ENCODE measurements at places on chromosomes 11 and 22.

DNA sequence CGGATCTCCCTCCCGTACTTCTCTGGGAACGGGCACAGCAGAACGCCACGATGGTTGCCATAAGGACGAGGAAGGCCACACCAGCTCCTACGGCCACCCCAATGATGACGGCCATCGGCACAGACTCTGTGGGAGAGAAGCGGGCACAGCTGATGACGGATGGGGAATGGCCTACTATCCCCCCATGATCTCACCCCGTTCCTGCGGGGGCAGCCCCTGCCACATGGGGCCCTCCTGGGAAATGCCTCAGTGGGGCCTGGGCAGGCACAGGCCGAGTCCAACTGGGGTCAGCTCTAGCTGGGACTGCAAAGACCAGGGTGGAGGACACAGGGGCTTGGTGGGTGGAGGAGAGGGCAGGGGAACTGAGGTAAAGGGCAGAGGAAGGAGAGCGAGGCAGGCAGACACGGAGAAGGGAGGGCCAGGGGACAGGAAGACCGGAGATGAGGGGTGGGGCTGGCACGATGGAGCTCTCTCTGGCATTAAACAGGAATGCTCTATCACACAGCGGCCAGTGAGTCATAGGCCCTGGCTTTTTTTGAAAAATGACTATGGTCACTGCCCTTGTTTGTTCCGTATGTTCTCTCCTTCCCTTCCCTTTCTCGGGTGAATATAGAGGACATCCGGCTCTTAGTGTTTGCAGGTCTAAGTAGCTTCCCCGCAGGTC is 76.0 kb downstream of the ST3GAL4 start:
- DNase-seq: no peak

DNA sequence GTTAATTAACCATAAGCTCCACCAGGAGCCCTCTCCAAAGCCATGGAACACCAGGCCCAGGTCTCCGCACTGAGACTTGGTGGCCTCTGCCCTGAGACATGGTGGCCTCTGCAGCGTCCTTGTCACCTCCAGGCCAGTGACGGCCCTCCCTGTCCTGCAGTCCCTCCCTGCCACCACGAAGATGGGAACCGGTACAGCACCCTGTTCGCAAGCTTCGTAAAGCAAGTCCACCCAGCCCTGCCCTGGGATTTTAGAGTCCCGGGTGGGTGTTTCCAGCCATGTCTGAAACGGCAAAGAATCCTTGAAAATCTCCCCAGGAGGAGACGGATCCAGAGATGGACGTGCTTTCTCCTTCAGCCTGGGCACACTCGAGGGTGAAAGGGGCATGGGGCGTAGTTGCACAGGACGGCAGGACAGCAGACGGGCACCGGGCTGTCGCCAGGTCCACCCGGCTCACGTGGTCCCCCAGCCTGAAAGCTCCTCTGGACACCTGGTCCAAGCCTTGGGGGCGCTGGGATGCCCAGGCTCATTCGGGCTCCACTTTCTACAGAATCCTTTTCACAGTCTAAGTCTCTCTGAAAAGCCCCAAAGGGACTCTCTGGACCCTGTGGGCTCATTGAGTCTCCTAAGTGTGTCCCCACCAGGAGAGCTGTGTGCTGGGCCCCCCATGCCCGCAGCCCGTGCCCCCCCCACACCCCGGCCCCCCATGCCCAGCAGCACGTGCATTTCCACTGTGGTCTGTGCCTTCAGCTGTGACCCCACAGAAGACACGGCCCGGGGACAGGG is 456.2 kb downstream of the BRD1 start:
- no peak for DNase-seq

DNA sequence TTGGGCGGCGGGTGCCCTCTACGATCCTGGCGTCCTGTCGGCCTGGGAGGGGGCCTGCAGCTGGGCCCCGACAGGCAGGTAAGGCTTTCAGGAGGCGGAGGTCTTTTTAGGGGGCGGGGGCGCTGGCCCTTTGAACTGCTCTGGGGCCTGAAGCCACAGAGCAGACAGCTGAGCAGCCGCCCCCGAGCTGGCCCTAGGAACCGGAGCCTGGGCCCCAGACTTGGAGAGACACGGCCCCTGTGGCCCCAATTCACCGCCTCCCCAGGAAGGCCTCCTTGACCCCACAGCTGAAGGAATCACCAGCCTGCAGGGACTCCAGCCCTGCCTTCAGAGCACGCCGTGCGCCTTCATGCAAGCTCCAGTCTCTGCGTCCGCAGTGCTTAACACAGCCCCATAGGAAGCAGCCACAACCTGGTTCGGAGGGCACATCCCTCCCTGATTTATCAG is 618 bp upstream of the CERK start:
- DNase-seq: peak; percentile 26

DNA sequence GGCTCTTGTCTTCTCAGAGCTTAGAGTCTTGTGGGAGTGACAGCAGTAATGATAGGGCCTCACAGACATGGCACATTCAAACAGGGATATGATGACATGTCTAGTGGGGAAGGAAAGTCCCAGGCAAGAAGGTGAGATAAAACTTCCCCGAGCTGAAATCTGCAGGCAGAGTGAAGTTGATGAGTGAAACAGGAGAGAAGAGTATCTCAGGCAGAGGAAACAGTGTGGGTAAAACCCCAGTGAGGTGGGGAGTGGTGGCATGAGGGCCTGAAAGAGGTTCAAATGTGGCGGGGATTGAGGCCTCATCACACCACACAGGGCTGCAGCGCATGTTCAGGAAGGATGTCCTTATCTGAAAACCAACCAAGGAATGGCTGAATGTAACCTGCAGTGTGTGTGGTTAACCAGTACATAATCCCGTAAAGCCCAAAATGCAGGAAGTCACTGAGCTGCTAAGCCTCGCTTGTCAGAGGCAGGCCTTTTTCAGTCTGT is 153.8 kb upstream of the E2F8 start:
- DNase-seq: peak; percentile 57

DNA sequence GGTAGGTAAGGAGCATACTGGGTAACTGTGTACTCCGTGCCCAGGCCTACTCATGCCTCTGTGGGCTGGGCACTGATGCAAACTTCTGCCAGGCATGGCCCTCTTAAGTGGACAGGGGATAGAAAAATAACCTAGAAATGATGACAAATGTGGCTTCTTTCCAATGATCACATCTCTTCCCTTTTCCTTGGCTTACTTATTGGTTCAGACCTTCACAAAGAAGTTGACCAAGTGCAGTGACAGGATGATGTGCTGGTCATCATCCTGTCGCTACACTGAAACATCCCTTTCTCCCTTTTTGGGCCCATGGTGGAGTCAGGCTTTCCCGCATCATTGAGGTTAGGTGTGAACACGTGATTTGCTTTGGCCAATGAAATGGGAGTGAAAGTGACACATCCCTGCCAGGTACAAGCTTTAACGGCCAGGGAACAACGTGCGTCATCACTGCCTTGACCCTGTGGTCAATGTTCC is 31.8 kb upstream of the APOBEC3A start:
- no peak for DNase-seq

- no peak for DNase-seq
Observed at GRCh38 chr11:7523416-7524210, 9.8 kb downstream of the PPFIBP2 start.

- no peak for DNase-seq
Observed at GRCh38 chr11:113615098-113615497, 91.0 kb downstream of the TMPRSS5 start.

DNA sequence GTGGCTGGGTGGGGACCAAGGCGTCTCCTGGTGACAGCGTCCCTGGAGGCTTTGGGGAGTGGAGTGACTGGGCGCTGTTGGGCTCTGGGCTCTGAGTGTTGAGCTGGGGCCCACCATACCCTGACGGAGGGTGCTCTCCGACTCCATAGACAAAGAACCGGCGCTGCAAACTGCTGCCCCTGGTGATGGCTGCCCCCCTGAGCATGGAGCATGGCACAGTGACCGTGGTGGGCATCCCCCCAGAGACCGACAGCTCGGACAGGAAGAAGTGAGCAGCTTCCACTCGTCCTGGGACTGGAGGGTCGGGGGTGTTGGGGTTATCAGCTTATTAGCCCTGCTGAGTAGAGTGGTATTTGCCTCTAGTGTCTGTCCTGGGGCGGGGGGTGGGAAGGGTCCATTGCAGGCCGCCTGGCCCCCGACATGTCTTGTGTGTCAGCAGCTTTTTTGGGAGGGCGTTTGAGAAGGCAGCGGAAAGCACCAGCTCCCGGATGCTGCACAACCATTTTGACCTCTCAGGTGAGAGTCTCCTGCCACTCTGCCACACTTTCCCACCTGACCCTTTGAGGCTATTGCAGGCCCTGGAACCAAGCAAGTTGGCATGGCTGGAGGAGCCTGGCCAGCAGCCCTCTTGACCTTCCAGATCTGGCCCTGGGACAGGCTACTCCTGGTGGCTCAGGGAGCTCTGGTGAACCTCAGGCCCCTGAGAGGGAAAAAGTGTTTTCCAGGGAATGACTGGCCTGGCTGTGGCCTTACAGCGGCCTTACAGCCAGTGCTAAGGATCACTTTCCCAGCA is 7.6 kb downstream of the CLDN5 start:
- no peak for DNase-seq

GRCh38 chr11:86800076-86800959 is at the start of gene PRSS23:
PRSS23 (plus strand) TSS chr11:86800542; CDS start chr11:86807644, 7,102 bp downstream.
- DNase-seq: peak; percentile 51

GRCh38 chr11:115450519-115450918 is 53.7 kb downstream of the CADM1 start:
- no peak for DNase-seq

DNA sequence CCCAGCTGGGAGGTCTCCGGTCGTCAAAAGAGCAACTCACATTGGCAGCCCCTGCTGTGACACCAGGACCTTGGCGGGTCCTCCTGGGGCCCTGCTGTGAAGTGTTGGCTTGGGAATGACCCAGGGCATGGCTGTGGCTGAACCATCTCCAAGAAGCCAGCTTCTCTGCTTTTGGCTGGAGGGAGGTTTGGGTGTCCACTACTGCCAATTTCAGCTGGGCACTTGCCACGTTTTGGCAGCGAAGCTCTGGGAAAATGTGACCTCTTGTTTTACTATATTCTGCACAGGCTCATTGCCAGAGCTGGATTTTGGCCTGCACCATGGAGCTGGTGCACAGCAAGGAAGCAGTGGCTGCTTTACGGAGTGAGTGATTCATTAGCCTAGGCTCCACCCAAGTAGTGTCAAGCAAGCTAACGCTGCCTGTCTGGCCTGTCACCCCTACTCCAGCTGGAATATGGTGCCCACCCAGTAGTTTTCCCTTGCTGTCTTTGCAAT is 24.3 kb upstream of the SMCO4 start:
- no peak for DNase-seq

- no peak for DNase-seq
Observed at GRCh38 chr11:75593286-75593915, 31.3 kb downstream of the SERPINH1 start.

GRCh38 chr22:49334976-49335375 is 492.7 kb downstream of the BRD1 start:
- no peak for DNase-seq

GRCh38 chr11:69411257-69411924 is 70.1 kb upstream of the LINC01488 start:
- DNase-seq: peak; percentile 19

GRCh38 chr11:82308979-82309378 is 424.7 kb downstream of the FAM181B start:
- DNase-seq: no peak

DNA sequence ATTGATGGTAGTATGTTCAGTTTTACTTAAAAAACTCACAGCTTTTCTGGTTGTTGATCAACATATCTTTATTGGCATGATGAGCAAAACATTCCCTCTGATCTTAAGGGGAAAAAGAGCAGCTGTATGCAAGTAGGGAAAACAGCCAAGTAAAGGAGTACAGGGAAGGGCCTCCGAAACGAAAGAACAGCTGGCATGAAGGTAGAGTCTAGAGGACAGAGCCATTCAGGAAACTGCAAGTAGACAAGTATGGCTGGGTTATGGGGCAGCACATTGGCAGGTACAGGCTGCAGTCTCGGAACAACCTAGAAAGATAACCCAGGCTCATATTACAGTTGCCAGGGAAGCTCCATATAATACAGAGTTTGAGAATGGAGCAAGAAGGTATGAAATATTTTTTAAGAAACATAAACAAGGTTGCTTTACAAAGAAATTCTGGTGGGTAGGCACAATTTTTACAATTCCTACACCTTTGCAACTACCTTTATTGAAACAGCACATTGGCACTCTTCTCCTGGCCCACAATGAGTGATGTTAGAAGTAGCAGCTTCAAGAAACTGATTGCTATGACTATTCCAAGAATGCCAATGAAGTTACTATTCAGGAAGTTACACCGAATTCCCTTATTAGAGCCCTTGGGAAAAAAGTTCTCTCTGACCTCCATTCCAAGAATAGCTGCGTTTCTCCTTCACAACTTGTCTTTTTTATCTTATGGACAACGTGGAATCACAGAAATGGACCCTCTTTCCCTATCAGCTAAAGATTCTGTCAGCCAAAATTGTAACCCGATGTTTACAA is 45.2 kb downstream of the LGR4 start:
- DNase-seq: no peak

GRCh38 chr11:2806351-2807024 is 79.1 kb downstream of the CDKN1C start:
- no peak for DNase-seq

DNA sequence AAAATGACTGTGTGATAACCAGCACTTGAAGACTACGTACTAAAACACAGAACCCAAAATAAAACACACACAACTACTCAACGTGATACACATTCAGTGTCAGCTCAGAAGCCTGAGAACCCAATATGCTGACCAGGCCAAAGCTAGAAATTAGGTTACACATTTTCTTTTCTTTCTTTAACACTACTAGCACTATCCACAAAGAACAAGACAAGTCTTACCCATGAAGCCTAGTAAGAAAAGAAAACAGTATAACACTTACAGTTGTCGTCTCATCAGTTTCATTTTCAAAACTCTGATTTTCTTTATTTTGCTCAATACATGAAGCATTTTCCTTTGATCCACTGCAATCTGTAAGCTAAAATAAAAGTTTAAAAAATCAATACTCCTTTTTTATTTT is 472.9 kb downstream of the DLG2 start:
- DNase-seq: no peak

GRCh38 chr11:72864702-72865655 is 50.8 kb downstream of the ATG16L2 start:
- DNase-seq: no peak

DNA sequence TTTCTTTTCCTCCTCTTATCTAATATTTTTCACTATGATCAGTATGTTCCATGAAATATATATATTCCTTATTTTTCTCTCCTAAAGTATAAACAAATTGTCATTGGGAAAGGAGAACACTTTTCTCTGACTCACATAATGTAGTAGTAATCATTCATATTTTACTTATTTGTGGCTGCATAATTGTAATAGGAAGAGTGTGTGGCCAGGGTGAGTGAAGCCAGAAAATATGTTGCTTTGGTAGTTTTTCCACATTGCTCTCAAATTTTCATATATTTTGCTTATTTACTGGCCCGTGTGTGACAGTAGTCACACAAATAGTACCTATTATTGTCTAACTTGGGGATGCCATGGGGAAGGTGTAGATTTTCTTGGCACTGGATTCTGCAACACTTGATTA is 172.1 kb downstream of the DYNC2H1 start:
- no peak for DNase-seq

- DNase-seq: no peak
Observed at GRCh38 chr11:63589000-63589399, 25.2 kb downstream of the PLAAT3 start.

DNA sequence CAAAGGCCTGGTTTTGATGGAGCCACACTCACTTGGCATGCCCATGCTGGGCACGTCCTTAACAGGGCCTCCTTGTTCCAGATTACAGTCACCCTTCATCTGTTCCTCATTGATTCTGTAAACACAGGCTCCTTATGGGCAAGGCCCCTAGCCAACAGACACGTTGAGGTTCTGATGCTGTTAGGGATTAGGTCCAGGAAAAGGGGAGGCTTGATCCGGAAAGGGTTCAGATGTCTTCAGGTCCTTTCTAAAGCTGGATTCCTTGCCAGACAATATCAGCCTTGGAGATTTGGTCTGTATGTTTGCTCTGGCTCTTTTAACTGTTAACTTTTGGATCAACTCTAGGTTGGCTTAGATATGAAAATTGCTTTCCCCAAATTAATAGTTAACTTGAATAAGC is 46.9 kb upstream of the PRSS23 start:
- no peak for DNase-seq
